Activated CD4-positive, alpha-beta T cell treated with anti-CD3 and anti-CD28 coated beads, Interleukin-10, Interleukin-2, amounts not matched to agents 100 ng/mL and 50 ng/mL, durations not matched to agents 16 hours and 8 hours (primary cell): ENCODE measurements at places on chromosomes 12 and 14.

GRCh38 chr12:80707126-80707829 is at the start of gene MYF6:
TSS of gene MYF6 (plus strand) at chr12:80707634. CDS start at chr12:80707720, 86 bp downstream.
- no peak for DNase-seq

DNA sequence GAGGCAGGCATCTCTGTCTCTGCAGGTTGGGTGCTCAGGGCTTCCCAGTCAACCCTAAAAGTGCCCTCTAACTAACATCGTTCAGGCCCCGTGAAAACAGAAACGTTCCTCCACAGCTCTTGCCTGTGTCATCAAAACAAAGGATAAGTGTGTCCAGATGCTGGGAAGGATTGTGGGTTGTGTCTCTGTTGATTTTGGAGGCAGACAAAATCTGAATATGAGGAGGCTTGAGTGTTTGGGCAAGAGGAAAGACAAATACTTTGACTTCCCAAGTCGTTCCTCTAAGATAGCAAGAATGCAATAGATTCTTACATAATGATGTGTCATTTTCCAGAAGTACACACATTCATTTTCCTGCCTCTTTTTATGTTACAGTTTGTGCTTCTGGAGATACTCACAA is 52.9 kb downstream of the SERPINA3 start:
- DNase-seq: no peak

DNA sequence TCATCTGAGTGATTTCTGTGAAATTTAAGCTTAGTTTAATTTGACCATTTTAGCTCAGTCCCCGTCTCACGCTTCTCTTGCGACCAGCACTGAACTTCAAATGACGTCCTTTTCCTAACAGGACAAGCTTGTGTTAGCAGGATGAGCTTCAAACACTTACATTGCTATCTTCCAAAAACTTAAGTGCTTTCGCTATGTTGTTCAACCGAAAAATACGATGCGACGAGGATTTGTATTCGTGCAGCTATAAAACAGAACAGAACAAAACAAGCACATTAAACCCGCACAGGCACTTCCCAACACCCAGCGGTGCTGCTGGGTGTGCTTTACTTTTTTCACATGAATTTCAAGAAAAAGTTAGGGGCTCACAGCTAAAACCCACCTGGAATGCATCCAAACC is 64.2 kb upstream of the DICER1 start:
- DNase-seq: no peak

- DNase-seq: no peak
Observed at GRCh38 chr12:34244608-34245007, 222.3 kb downstream of the ALG10 start.

- no peak for DNase-seq
Observed at GRCh38 chr14:77897374-77897773, 97.5 kb downstream of the ADCK1 start.

DNA sequence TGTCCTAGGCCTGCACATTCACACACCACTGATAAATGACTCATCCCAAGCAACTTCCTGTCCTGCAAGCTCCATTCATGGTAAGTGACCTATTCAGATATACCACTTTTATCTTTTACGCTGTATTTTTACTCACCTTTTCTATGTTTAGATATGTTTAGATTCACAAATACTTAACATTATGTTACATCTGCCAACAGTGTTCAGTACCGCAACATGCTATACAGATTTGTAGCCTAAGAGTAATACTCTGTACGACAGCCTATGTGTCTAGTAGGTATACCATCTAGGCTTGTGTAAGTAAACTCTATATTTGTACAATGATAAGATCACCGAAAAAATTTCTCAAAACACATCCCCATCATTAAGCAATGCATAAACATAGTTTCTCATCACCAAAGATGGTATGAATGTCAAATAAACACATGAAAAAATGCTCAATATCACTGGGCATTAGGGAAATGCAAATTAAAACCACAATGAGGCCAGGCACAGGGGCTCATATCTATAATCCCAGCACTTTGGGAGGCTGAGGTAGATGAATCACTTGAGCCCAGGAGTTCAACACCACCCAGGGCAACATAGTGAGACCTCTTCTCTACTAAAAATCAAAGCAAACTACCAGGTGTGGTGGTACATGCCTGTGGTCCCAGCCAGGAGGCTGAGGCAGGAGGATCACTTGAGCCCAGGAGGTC is 20.7 kb downstream of the ATXN2 start:
- peak; percentile 12 for DNase-seq

GRCh38 chr14:25250516-25250915 is 200.6 kb upstream of the STXBP6 start:
- no peak for DNase-seq

DNA sequence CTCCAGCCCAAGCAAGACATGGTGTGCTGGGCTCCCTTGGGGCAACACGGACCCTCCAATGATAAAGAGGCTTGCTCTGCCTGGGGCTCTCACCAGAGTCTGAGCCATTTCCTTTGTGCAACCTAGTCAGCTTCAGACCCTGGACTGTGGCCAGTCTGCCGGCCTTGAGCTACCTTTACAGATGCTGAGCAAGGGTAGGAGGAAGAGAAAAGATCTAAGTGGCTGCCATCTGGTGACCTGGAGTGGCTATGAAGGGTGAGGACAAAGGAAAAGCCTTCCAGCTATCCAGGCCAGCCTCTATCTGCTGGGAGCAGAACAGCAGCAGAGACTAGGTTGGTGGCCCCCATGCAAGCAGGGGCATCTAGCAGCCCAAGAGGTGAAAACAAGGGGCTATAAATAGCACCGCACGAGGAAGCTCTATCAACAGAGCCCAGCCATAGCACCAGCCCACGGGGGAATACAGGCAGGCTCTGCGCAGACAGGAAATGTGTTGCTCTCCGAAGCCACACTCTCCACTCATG is 230.1 kb downstream of the FOXN3 start:
- no peak for DNase-seq

GRCh38 chr14:75640876-75641275 is 19.8 kb downstream of the ERG28 start:
- DNase-seq: no peak

DNA sequence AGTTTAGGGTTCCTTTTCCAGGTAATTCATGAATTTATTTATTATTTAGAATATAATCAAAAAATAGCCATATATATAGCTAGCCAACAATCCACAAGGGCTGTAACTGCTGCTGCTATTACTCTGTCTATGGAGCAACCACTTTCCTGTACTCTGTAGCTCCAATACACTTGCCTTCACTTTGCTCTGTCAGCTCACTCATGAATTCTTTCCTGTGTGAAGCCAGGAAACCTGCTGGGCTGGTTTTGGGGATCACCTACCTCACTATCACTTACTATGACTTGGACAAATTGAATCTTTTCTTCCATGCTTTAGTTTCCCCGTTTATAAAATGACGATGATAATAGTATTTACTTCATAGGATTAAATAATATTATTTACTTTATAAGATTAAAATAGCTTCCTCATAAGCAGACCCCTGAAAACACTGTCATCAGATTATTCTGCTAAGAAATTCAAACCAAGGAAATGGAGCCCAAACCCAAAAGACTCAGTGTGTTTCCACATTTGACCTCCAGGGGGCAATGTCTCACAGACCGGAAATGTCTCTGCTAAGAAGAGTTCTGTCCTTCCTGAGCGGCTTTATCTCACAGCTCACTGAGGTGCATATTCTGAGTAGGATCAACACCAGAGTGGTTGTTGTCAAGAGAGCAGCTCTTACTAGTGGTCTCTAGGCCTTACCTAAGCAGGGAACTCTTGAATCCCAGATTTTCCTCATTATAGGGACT is 457.1 kb downstream of the DAD1 start:
- DNase-seq: no peak

DNA sequence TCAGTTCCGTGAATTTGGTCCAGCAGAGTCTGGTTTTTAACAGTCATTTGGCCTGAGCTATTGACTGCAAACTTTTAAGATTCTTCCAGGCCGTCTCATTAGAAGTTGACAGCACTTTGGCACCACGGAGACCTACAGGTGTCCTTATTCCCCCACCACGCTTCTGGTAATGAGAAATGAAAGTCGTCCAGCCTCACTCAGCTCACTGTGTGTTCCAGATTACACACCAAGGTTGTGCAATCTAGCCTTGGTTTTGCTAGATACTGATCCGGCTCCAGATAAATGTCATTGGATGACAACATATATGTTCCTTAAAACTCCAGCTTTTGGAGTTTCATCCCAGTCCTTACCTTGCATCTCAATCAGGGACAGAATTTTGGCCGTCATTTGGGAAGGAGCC is 210.4 kb downstream of the CHST11 start:
- DNase-seq: no peak

- DNase-seq: no peak
Observed at GRCh38 chr12:13450231-13451080, 253.9 kb downstream of the EMP1 start.

DNA sequence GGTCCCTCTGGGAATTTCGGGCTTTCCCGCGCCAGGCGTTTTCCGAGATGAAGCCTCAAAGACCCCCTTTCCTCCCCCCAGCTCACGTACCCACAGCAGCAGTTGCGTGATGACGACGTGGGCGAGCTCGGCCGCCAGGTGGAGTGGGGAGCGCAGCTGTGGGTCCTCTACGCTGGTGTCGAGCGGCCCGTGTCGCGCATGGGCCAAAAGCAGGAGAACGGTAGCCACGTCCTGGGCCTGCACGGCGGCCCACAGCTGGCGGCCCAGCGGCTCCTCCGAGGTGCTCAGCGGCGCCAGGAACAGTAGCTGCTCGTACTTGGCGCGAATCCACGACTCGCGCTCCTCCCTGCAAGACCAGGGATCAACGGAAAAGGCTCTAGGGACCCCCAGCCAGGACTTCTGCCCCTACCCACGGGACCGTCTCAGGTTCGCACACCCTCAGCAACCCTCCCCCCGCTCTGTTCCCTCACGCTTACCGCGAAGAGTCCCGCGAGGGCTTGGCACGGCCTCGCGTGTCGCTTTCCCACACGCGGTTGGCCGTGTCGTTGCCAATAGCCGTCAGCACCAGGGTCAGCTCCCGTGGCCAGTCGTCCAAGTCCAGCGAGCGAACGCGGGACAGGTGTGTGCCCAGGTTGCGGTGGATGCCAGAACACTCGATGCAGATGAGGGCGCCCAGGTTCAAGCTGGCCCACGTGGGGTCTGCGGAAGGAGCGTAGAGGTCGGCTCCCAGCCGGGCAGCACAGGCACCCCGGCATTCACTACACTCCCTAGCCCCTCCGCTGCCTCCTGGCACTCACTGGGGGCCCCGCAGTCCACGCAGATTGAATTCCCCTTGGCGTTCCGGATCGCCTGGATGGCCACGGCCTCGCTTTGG is 11.4 kb downstream of the AGAP2 start:
- no peak for DNase-seq

- DNase-seq: no peak
Observed at GRCh38 chr12:29071099-29071498, 78.0 kb upstream of the FAR2 start.

- no peak for DNase-seq
Observed at GRCh38 chr12:96302687-96303310, 97.4 kb downstream of the CDK17 start.

GRCh38 chr14:26596543-26597061 is 1.2 kb downstream of the NOVA1 start:
- DNase-seq: no peak

- no peak for DNase-seq
Observed at GRCh38 chr12:117473856-117474255, 112.4 kb upstream of the NOS1 start.

DNA sequence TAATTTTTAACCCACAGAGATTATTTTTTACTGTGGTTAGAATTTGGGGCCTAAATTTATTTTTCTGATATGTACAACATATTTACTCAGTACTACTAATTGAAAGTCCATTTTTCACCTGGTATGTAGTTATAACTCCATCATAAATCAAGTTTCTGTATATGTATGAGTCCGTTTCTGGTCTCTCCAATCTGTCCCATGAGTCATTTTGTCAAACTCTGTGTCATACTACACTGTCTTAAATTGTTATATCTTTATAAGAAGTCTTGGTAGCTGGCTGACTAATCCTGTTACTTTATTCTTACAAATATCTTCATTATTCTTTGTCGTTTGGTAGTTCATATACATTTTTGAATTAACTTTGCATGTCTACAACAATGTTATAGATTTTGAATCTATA is 344.0 kb downstream of the PDZRN4 start:
- DNase-seq: peak; percentile 50

DNA sequence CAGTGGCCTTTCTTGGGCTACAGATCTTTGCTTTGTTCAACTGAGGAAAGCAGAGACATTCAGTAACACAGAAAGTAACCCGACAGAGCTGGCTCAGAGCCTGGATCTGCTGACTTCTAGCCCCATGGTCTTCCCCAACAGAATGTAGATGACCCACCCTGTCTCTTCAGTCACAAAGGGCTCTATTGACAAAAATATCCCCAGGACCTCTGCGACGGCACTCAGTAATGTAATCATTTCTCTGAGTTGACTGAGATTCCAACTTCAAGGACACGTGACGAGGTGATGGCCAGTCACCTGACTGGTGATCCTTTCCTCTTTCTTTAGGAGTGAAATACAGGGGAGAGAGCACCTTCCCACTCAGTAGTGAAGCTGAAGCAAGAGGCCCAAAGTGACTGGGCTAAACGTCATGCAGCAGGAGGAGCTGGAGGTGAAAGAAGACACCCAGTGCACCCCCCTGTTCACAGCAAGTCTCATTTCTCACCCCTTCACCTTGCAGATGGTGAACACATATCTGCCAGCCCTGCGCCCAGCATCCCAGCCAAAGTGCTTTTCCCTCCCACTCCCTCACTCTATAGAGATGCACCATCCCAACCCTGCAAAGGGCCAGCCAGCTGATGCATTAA is 179.2 kb upstream of the EGLN3 start:
- DNase-seq: no peak

DNA sequence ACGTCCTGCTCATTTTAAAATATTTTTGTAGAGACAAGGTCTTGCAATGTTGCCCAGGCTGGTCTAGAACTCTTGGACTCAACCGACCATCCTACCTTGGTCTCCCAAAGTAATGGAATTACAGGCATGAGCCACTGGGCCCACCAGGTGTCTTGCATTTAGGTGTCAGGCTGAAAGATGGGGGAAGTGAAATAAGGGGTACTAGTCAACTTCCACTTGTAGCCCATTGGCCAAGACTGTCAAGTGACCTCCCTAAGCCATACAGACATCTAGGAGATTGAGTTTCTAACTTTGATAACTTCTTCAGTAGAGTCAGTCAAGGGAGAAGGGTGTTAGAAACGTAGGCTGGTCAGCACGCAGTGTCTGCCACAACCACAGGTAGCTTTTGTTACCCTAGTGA is 32.0 kb downstream of the ARF6 start:
- no peak for DNase-seq

DNA sequence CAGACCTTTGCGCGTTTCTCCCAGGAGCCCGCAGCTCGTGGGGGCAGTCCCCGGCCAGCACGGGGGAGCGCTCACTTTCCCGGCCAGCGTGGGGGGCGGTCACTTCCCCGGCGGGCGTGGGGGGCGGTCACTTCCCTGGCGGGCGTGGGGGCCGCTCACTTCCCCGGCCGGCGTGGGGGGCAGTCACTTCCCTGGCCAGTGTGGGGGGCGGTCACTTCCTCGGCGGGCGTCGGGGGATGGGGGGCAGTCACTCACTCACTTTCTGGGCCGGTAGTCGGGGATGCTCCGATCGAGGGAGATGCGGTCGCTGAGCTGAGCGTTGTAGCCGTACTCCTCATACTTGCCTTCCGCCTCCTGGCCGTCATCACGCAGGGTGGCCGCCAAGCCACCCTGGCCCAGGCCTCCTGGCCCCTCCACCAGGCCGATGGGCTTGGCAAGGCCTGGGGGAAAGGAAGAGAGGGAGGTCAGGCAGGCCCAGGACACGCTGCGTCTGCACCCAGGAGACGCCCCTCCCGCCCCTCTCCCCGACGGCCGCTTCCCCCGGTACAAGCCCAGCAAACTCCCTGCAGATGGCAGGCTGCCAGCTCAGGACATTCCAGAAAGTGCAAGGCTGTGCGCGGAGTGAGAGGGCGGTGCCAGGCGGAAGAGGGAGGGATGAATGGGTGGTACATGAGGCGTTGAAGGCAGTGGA is 43.3 kb downstream of the GALNT9 start:
- no peak for DNase-seq

- no peak for DNase-seq
Observed at GRCh38 chr12:22615963-22616501, 8.9 kb upstream of the ETNK1 start.
